ENCODE measurements at places on chromosomes 11 and 22.

DNA sequence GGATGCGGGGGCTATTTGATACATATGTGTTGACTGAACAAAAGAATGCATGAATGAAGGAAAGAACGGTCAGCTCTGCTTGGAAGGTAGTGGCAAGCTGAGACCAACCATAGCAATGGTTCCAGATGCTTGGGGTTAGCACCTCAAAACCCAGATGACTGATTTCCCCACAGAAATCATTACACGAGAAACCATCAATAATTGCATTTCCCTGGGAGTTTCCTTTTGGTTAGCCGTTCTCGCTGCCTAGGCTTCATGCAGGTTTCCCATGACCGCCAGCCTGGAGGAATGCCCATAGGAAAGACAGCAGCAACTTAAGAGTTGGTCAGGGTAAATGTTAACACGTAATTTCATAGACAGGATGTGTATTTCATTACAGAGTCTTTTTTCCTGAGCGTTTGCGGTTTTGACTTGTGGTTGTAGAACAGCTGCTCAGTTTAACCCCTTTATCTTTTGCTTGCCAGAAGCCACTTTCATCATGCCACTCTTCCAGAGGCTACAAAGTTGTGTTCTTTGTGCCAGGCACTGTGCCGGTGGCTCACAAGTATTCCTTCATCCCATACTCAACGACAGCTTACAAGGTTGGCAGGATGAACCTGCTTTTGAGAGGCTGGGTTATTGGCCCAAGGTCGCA lies 2.8 kb downstream of the IL17RA start:
- no peak for DNase-seq

GRCh38 chr11:7341551-7341950 lies 89.8 kb downstream of the SYT9 start:
- DNase-seq, result no peak

GRCh38 chr11:30489511-30489910 lies 96.6 kb downstream of the MPPED2 start:
- DNase-seq, result no peak

DNA sequence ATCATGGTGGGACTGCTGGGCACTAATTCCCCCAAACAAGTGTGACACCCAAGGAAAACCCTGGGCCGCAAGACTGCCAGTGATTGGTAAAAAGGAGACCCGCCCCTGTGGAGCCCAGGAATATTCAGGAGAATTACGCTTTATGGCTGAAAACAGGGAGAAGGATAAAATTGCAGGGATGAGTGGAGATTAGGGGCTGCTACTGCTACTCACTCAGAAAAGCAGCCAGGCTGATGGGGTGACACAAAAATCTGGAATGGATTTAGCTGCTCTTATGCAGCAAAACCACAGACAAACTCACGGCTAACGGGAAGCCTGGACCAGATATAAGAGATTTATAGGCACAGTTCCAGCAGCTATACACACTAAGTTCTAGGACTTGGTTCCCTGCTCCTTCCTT lies 4.4 kb upstream of the FBXO3 start:
- no peak for DNase-seq

GRCh38 chr22:36129486-36130388 lies 30.8 kb downstream of the APOL3 start:
- DNase-seq, result no peak

DNA sequence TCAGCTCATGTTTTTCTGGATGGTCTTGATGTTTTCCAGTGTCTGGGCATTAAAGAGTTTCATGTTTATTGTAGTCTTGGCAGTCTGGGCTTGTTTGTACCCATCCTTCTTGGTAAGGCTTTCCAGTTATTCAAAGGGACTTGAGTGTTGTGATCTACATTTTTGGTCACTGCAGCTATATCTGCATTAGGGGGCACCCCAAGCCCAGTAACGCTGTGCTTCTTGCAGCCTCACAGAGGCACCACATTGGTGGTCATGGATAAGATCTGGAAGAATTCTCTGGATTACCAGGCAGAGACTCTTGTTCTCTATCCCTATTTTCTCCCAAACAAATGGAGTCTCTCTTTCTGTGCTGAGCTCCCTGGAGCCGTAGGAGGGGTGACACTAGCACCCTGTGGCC lies 451.5 kb upstream of the FAT3 start:
- no peak for DNase-seq

DNA sequence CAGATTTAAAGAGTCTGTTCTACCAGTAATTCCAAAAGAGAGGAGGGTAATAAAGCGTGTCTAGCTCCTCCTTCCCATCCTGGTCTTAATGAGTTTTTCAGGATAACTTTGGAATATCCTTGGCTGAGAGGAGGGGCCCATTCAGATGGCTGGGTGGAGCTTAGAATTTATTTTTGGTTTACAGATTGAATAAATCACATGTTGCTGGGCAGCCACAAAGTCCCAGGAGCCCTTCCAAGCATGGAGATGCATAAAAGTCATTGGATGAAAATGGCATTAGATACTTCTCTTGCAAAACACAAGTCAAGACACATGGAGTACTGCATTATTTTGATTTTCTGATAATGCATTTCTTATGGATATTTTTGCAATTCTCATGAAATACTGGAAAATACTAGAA lies 139.0 kb downstream of the TRPC6 start:
- DNase-seq, result no peak

DNA sequence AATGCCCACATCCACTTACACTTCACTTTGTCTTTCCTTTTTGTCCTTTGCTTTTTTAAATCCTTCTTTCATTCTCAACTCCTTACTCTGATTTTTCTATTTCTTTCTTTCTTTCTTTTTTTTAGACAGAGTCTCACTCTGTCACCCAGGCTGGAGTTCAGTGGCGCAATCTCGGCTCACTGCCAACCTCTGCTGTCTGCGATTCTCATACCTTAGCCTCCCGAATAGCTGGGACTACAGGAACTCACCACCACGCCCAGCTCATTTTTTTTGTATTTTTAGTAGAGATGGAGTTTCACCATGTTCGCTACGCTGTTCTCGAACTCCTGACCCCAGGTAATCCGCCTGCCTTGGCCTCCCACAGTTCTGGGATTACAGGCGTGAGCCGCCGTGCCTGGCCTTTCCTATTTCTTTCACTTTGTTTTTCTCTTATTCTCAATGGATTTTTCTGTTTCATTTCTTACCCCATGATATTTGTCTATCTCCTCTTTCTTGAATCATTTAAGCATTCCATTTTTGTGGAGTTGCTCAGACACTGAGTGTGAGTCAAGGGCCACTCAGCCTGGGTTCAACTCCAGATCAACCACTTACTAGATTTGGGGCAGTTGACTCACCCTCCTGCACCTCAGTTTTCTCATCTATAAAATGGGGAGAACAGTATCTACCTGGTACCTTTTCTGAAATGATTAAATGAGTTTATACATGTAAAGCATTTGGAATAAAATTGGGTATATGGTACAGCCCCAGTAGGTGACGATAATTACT lies 7.6 kb downstream of the KCNJ5 start:
- DNase-seq, result no peak

GRCh38 chr11:118896921-118897591 lies 13.4 kb downstream of the CXCR5 start:
- no peak for DNase-seq

DNA sequence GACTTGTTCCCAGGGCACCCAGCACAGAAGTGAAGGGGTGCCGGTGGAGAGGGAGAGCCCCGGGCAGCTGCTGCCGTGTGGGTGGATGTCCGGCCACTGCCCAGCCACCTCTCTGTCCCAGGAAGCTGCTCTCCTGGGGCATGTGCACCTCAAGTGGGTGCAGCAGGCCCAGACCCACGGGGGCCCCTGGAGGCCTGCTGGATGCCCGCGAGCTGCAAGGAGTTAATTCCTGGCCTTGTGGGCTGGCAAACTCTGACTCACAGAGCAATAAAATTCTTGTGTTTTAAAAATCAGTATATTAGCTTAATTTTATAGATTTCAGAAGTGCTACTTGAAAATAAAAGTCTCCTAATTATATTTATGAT lies 37.4 kb upstream of the KCNQ1OT1 start:
- no peak for DNase-seq

DNA sequence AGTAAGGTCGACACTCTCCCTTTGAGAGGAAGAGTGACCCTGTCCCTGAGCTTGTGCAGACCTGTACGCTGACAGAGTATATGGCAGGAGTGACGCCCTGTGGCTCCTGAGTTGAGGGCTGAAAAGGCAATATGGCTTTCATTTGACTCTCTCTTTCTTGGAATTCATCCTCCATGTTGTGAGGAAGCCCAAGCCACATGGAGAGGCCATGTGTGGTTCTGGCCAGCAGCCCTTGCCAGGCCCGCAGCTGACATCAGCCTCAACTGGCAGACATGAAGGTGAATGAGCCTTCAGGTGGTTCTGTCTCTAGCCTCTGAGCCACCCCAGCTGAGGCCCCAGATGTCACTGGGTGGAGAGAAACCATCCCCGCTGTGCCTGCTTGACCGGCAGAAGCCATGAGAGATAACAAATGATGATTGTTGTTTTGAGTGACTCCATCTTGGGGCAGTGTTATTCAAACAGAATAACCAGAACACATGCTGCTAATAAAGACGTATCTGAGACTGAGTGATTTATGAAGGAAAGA lies 31.9 kb downstream of the SMIM38 start:
- DNase-seq, result no peak

DNA sequence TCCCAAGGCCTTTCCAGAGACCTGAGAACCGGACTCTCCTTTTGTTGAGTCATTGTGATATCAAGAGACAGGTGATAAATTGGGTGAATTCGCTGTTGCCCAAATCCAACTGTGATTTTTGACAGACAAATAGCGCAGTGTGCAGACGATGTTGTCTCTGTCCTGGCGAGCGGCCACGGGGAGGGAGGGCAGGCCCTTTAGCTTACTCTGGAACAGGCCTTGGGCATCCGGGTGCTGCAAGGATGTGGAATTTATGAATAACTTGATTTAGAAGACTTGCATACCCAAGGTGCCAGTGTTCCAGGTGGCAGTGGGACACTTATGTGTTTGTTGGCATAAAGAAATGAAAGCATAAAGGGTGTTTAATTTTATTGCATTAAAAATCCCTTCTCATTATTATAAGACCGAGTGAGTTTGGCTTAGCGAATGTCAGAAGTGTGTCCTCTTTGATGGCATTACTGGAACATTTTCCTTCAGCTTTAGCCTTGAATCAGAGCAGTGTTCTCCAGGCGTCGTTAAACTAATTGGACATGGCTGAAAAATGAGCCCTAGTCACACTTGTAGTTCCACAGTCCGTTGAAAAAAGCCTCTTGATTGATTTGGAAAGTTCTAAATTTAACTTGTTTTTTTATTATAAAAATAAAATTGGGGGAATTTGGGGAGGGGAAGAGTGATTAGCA lies 9.4 kb downstream of the LDLRAD3 start:
- no peak for DNase-seq

GRCh38 chr11:12417691-12418611 lies 40.6 kb downstream of the PARVA start:
- DNase-seq, result no peak

GRCh38 chr11:5476186-5476819 lies 12.2 kb upstream of the OR52D1 start:
- DNase-seq, result no peak

GRCh38 chr11:70334351-70334995 lies 63.9 kb upstream of the CTTN start:
- DNase-seq, result no peak

- DNase-seq, result no peak
These were observed 352.9 kb downstream of the TENM4 start for GRCh38 chr11:79087961-79088318.

DNA sequence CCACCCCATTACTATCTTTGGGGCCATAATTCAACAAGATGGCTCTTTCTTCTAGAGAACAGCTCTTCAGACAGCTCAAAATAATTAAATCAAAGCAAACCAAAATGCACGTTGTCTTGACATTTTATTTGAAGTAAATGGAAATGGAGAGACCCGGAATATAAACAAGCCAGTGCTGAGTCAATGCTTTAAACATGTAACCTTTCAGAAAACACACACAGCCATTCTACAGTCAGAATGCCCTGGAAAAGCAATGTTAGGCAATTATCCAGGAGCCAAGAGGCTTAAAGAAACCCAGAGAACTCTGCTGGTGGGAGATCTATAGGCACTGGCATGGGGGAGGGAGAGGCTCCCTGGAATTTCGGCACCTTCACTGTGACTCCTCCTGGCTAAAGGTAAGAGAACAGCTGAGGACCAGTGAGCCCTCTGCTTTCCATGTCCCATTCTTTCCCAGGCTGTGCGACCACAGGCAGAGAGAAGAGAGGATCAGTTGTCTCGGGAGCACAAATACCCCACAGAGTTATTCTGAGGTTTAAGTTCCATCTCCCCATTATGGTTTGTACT lies 254.0 kb upstream of the CCDC90B start:
- DNase-seq, result no peak

- DNase-seq, result no peak
These were observed 921.7 kb upstream of the RAG2 start for GRCh38 chr11:37519781-37520180.

DNA sequence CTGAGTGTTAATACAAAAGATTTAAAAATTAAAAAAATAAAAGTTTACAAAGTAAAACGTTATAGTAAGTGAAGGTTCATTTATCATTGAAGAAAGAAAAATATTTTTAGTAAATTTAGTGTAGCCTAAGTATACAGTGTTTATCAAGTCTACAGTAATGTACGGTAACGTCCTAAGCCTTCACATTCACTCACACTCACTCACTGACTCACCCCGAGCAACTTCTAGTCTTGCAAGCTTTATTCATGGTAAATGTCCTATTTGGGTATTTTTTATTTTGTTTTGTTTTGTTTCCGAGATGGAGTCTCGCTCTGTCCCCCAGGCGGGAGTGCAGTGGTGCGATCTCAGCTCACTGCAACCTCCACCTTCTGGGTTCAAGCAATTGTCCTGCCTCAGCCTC lies 8.8 kb downstream of the CASTOR1 start:
- no peak for DNase-seq

DNA sequence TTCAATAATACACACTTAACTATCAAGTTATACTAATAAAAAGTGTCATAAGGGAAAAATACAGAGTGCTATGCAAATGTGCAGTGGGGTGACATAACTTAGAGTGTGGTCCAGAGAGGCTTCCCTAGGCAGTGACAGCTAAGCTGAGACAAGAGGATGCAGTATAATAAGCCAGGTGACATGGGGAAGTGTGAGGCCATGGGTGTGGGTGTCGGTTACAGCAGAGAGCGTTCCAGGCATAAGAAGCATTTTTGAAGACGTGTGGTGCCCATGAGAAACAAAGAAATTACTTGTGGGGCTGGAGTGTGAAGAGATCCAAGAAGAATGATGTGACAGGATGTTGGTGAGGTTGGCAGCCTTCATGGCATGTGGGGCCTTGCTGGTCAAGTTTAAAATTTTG lies 78.1 kb upstream of the PICALM start:
- DNase-seq, result no peak

- no peak for DNase-seq
These were observed 414.1 kb upstream of the DDI1 start for GRCh38 chr11:103622296-103622695.

- DNase-seq, result no peak
These were observed 2.2 kb upstream of the MRGPRG start for GRCh38 chr11:3220521-3221407.

DNA sequence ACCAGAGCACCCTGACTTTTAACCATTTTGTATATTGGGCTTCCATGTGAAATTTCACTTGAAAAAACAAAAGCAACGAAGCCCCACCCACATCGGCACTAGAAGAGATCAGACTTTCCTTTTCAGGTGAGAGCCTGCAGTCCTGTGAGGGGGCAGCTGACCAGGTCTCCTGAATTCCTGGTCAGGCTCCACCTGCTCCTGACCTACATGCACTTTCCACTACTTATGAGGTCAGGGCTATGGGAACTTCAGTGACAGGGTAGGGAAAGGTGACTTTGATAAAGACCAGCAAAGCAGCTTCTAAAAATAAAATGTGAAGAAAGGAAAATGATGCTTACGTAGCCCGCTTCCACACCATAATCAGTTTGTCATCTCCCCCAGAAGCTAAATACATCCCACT lies 24.7 kb downstream of the HIRA start:
- DNase-seq, result no peak

All from activated naive CD8-positive, alpha-beta T cell treated with anti-CD3 and anti-CD28 coated beads, Interleukin-2, amount 50 U/mL, for 16 hours (primary cell).